ENCODE measurements at places on chromosomes 2 and 18.

GRCh38 chr2:18412980-18413675, 147.3 kb downstream of the RDH14 start:
- no peak for DNase-seq

GRCh38 chr2:71530641-71531332, 77.4 kb downstream of the DYSF start:
- DNase-seq: peak; percentile 7

DNA sequence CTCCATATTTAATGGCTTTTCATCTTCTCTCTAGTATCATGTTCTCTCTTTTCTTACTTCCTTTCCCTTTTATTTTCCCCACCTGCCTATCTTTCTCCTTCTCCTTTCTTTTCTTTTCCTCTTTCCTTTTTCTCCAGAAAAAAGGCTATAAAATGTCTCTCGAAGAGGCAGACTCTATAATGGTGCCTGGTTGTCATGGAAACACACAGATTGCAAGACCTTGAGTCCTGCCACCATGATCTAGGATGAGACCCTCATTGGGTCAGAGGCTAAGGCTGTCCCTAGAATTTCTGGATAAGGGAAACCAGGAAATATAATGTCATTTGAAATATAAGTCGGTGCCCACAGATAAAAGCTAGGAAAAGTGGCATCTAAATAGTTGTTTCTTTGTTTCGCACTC, 36.5 kb upstream of the LHCGR start:
- DNase-seq: no peak

DNA sequence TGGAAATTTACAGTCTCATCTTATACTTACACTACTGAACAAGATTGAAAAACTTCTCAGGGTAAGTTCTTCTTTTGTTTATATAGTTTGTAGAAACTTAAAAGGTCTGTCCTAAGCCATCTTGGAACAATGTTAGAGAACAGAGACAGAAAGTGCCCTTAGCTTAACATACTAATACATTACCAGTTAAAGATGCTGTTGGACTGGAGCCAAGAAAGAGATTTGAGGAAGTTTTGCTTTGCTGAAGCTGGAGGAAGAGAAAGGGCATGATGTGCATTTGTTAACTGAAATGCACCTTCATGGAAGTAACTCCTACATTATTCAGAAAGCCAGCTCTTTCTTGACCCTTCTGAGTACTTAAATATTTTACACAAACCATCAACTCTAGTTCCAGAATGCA, 66.5 kb upstream of the TNFRSF11A start:
- DNase-seq: no peak

DNA sequence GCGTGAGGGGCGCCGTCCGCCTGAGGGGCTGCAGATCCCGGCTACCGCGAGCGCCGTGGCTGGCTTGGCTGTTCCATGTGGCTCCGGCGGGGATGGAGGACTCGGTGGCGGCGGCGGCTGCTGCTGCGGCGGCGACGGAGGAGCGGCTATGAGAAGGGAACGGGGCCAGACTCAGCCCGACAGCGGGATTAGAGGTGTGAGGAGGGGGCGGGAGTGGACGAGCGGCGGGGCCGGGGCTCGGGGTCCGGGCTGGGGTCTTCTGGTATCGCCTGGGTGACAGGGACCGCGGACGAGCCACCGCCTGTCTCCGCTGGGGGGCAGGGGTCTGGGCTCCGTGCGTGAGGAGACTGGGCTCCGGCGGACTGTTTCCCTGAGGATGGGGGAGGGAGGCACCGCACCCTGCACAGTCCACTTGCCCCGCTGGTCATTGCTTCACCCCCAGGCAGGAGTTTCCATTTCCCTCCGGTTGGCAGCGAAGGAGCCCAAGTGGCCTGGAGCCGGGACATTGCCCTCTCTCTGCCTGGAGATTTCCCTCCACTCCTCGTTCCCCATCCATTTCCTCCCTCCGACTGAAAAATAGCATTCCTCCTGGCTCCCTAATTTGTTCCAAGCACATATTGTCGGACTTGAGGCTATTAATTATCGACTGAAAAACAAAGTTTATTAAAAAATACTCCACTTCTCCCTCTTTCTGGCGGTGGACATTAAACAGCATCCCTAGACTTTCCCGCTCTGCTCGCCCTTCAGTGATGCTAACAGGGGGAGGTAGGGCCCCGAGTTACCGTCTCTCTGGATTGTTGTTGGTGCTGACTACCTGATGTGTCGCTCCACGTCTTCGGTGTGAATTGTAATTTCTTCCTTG, 577 bp downstream of the EHBP1 start:
- DNase-seq: peak; percentile 21

DNA sequence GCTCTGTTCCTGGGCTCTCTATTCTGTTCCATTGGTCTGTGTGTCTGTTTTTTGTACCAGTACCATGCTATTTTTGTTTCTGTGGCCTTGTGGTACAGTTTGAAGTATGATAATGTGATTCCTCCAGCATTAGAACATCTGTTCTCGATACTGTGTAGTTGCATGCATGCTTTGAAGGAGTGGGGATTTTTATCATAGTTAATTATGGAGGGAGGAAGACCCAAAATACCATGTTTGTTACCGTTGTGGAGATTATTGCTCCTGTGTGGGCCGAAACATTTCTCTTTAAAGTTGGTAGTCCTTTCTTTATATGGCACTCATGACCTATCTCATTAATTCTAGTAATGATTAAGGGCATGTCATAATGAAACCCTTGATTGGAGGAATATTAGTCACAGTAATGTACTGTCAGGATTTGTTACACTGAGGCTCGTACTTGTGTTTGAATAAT, 87.6 kb downstream of the TTC27 start:
- no peak for DNase-seq

- DNase-seq: no peak
These were observed 23.2 kb downstream of the PLCL1 start for GRCh38 chr2:197827618-197828017.

DNA sequence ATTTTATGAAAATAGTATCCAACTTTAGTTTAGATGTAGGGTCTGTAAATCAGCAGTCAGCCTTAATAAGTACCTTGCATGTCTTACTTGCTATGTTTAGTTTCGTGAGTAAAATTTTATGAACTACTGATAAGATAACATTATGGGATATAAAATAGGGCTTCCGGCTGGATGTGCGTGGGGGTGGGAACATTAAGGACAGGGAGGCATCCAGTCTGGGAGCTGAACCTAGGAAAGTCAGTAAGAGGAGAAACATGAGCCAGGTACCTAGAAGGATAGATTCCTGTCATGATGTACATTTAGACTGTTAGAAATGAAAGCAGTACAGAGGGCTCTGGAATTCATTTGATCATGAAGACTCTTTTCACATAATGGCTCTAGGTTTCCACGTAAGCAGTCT, 12.7 kb upstream of the KCNJ13 start:
- no peak for DNase-seq

DNA sequence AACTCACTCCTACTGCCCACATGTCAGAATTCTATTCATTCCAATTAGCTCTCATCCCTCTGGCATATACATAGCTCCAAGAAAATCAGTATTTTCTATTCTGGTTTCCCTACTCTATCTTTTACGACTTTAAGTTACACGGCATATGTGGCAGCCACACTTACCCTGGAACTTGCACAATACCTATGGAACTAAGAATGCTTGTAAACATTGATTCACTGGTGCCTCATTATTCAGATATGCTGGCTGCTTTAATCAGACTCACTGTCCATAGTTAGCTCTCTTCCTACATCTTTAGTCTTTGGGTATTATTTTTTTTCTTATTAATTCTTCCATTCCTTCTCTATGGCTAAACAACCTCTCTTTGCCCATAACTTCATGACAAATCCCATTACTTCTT, 1519.9 kb upstream of the ACVR2A start:
- DNase-seq: no peak

DNA sequence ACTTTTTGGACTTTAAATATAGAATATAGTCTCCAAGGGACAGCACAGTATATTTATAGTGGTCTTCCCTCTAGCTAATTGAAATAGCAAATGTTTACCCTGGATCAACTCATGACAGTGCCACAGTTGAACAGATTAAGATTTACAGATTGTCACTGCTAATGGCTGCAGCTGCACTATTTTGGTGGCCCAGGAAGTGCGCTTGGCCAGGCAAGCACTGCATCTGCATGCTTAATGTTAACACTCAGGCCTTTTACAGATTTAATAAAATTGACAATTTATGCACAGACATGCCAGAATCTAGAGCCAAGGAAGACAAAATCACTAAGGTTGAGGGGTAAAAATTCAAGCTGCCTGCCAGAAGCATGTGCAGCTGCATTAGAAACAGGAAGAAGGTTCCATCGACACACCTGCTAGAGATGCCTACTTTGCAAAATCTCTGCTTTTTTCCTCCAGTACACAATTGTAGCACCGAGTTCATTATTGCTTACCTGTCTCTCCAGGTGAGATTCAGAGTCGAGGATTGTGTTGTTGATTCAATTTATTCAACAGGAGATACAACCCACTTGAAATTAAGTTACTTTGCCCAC, 1042.3 kb upstream of the NRXN1 start:
- no peak for DNase-seq

DNA sequence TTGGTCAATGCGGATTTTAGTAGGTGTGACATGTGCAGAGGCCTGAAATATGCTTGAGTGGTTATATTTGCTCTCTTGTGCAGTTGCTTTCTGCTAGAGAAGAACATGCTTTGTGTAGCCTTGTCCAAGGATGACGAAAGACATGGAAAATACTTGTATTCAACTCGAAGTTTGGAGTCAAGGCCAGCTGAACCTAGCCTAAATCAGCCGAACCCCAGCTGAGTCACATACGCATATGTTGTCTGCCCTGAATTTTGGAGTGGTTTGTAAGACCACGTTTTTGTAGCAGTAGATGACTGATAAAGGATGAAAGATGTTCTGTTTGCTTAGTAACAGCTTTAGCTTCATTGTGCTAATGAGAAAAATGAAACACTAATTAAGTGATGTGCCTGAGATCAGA, 22.5 kb upstream of the SPAG16 start:
- peak; percentile 77 for DNase-seq

DNA sequence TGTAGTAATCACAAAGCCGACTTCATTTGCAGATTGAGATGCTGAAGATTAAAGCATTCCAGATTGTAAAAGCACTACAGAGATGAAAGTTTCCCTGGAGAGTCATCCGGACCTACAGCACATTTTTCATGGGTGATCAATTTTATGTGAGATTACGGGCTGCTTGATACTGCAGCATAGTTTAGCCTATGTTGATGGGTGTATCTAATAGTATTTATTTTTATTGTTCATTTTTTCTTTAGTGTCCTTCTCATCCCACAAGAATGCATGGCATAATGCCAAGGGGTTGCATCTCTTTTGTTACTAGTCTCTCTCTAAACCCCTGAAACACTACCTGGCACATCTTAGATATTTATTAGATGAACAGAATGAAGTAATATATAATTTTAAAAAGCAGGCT, 240.4 kb downstream of the MBD2 start:
- DNase-seq: no peak

- DNase-seq: no peak
These were observed 155.4 kb downstream of the STK39 start for GRCh38 chr2:168091986-168092385.

DNA sequence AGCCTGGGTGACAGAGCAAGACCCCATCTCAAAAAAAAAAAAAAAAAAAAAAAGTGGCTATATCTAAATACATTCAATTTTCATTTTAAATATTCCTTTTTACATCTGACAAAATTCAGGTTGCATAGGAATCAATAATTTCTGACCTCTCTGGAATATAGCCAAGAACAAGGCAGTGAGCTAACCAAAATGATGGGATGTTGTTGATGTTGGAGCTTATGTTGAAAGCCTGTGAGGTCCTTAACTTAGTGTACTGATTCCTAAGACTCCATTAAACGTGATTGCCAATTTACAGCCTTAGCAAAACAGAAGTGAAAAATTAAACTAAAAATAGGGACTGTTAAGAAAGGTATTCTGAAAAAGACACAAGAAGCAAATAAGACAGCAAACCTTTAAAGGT, 109.6 kb downstream of the MEP1B start:
- no peak for DNase-seq

DNA sequence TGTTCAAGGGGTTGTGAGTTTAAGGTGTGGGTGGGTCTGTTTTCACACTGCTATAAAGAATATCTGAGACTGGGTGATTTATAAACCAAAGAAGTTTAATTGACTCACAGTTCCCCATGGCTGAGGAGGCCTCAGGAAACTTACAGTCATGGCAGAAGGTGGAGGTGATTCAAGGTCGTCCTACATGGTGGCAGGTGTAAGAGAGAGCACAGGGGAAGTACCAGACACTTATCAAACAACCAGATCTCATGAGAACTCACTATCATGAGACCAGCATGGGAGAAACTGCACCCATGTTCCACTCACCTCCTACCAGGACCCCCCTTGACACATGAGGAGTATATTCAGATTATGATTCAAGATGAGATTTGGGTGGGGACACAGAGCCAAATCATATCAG, 38.0 kb downstream of the RHBDD1 start:
- DNase-seq: no peak

GRCh38 chr2:43226955-43227829, 786 bp upstream of the ZFP36L2 start:
- DNase-seq: peak; percentile 26

- no peak for DNase-seq
These were observed 1374.5 kb upstream of the NXPH2 start for GRCh38 chr2:140154706-140155105.

DNA sequence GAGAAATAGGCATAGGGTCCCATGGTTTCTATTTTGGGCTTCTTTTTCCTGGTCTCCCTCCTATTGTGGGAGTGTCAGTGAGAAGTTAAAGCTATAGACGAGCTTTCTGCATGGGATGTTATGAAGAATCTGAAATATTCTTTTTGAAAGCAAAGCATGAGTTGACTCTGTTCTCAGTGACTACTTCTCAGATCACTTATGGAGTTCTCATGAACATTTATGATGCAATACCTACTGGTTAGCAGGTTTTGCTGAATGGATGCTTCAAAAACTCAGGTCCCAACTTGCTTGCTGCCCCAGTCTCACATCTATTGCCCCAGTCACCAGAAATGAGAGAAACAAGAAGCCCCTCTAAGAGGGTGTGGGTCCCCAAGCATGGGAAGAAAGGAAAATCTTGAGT, 365.0 kb downstream of the HRH4 start:
- DNase-seq: no peak

DNA sequence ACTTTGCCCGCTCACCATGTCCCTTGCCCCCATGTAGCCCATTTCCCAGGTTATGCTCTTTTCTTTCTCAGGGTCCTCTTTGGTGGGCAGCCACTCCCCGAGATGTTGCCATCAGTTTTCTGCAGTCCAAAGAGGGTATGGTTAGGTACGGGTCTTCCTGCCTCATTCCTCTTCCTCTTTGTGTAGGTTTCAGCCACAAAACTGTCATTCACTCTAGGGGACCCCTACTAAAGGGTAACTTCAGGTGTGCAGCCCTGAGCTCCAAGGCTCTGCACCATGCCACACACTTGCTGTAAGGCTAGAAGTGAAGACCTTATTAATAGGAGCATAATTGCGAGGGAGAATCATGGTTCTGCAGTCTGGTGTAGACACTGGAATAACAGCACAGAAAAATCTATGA, 99.8 kb upstream of the ZNF397 start:
- DNase-seq: no peak

GRCh38 chr2:64699712-64700111, 46.0 kb upstream of the SERTAD2 start:
- no peak for DNase-seq

- DNase-seq: no peak
These were observed 52.1 kb downstream of the CMPK2 start for GRCh38 chr2:6813573-6813972.
